Hippocampal formation (tissue), 2 donors: ENCODE measurements at places on chromosomes 1 and 21.

GRCh38 chr1:246178717-246179311, 328.3 kb downstream of the SMYD3 start:
- DNase-seq: no peak

DNA sequence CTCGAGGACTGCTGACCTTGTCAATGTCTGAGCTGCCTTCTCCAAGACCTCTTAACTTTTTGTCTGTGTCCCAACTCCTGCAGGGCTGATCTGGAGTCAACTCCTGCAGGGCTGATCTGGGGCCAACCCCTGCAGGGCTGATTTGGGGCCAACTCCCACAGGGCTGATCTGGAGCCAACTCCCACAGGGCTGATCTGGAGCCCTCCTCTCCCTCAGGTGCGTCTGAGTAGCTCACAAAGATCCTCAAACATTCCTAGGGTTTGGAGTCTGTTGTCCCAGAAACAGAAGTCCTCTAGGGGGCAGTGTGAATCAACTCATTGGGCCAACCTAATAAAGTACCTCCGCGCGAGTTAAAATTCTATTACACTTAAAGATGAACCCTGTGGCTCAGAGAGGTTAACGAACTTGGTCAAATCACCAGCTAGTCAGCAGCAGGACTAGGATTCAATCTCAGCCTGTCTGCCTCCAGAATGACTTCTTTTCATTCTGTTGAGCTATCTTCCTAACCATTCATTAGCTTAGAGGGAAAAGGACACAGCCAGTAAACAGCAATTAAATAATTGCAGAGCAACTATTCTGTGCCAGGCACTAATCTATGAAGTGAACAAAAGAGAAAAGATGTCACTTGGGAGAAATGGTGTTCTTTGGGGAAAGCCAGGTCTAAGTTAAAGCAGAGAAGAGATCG, 17.2 kb upstream of the RLF start:
- peak; percentile 24 for DNase-seq

DNA sequence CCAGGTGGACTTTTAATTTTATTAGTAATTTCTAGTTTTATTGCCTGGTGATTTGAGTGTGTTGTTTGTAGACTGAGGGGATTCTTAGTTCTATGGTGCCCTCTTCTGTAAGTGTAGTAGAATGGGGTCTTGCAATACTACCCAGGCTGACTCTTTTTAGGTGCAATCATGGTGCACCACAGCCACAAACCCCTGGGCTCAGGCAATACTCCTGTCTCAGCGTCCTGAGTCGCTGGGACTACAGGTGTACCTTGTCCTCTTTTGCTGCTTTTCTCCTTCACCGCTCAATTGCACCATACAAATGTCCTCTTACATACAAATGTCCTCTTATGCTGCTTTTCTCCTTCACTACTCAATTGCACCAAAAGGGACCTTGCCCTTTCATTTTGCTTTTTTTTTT, 43.1 kb downstream of the SCP2 start:
- DNase-seq: no peak

DNA sequence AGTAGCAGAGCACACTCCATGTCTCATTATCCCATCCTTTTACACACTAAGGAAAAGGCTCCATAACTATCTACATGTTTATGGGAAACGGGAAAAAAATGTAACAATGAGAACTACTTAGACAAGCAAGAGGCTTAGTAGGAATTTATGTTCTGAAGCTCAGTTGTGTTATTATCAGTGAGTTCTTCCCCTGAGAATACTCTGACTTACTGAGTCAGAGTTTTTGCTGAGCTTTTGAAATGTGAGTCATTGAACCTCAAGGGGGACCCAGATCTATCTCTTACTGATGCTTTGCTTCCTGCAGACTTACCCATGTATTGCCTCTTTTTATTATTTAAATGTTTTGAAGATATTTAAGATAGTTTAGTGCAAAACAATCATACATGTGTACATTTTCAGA, 20.1 kb downstream of the CFHR5 start:
- no peak for DNase-seq

GRCh38 chr1:7529917-7530316, 241.2 kb upstream of the VAMP3 start:
- DNase-seq: no peak

DNA sequence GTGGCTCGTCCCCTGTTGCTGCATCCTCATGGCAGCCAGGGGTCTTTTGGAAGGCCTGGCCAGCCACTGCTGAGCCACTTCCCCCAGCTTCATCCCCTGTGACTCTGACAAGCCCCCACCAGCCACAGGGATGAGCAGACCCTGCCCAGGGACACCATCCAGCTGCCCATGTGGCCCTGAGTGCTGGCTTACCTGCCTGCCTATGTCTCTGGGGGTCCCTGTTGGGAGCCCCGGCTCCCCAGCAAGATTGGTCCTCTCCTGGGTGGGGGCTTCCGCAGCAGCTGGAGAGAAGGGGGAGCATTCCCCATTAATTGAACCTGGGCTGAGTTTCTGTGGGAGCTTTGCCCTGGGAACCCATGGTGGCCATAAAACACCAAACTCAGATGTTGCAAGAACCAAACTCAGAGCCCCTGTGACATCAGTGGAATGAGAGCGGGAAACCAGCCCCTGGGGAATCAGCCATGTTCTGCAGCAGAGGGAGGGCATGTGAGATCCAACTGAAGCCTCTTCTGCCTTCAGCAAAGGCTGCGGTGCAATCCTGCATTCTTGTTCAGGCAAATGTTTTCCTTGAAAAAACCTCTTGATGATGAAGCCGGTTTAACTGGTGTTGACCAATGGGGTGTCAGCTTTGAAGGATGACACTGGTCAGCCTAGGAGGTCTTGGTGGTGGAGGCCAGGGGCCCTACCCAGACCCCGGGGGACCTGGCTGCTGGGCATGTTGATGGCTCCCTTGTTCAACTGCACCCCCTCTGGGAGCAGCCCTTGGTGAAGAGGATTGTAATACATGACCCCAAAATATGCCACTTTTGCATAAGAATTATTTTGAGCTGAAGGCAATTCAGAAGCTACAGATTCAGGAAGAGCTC, 28.3 kb upstream of the COL18A1 start:
- DNase-seq: no peak

DNA sequence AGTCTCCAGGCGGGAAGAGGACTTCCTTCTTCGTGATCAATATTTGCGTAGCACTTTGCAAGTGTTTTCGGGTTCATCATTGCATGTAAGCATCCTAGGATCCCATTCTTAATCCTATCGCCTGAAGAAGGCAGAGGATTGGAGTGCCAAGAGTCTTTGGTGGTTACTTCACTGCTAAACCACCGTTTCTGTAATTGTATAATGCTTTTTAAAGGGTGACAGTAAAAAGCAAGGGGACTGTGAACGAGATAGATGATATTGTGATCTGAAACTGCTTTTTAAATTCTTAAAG, 345 bp upstream of the ALDH9A1 start:
- DNase-seq: no peak

GRCh38 chr1:213003256-213003655, 12.4 kb downstream of the ANGEL2 start:
- DNase-seq: no peak

DNA sequence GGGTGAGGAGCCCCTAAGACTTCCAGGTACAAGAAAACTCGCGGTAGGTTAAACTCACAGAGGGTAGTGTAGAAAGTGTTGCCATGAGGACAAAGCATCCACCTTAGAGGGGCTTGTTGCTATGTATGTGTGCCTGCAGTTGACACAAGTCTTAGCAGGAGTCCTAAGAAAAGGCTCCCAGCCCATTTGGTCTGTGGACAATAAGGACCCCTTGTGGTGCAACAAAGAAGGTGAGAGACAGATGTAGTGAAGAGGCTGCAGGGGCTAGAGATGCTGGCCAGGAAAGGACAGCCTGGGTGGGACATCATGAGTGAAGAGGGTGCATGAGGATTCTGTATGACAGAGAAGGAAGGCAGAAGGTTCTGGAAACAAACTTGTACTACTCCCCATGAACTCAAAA, 36.3 kb upstream of the IL10 start:
- no peak for DNase-seq
